ENCODE measurements at places on chromosomes 16 and 17. TPM values are rescaled to one million over a fixed set of nuclear protein-coding genes. Genes with fewer than 3 reads are reported as not detected.

IL17C gene
- not detected for total RNA-seq

MLKL gene
- total RNA-seq, result 4.6 TPM

TM4SF5 gene
- not detected for total RNA-seq

NPIPA5 gene
- 0.69 TPM for total RNA-seq

MYO15A gene
- 1.3 TPM for total RNA-seq

IGF2BP1 gene
- 1.4 TPM for total RNA-seq

Measured in spinal cord (tissue), 10 donors.